ENCODE measurements at places on chromosomes 12 and 14.
A peak's percentile ranks its signal among the peaks of the same experiment; 100 is the strongest.

GRCh38 chr12:2537868-2538541, 256.8 kb upstream of the FKBP4 start:
- DNase-seq, result no peak

DNA sequence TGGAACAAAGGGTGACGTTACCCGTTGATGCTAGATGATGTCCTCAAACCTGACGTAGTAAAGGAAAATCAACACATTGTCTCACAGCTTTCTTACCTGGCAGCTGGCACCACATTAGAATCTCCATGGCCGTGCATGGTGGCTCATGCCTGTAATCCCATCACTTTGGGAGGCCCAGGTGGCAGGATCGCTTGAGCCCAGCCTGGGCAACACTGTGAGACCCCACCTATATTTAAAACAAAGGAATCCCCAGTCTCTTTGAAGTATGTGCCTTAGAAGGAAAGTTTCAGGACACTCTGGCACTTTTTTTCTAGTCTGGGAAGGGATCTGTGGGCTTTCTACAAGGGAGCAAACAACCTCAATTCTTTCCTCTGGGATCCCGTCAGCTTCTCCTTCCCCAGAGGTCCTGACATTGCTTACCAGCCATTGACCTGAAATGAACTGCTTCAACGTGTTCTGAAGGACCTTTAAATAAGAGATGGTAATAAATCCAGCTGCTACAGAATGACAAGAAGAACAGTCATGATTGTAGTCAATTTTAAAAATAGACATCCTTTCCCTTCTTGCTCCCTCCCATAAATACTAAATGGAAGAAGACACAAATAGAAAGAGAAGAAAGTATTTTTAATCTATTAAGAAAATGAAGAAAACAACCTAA, 33.7 kb upstream of the TTC7B start:
- no peak for DNase-seq

DNA sequence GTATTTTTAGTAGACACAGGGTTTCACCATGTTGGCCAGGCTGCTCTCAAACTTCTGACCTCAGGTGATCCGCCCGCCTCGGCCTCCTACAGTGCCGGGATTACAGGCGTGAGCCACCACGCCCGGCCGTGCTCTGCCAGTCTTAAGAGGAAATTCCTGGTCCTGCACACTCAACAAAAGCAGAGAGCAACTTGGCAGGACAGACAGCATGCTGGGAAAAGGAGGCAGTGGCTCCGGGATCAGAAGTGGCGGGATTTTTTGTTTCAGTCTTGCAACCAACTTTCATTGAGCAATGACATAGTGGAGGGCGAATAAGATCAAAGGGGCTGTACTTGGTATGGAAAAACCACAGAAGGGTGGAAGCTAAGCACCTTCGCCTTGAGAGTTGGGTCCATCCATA, 2.1 kb downstream of the CKAP4 start:
- DNase-seq, result peak; percentile 84

DNA sequence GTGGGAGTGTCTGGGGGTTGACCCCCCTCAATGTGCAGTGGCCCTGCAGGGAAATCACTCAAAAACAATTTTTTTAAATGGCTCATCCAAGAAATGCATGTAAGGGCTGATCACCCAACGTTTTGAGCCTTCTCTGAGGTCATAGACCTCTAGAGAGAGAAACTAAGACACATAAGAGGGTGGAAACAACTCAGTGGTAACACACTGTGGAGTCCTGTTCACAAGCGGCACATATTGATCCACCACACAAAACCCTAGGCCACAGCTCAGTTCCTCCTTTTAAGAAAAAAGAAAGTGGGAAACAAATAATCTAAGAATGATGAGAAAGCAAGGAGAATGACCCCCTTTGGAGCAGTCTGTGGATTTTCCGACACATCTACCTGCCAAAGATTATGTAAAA, 83.0 kb upstream of the METAP2 start:
- DNase-seq, result no peak

DNA sequence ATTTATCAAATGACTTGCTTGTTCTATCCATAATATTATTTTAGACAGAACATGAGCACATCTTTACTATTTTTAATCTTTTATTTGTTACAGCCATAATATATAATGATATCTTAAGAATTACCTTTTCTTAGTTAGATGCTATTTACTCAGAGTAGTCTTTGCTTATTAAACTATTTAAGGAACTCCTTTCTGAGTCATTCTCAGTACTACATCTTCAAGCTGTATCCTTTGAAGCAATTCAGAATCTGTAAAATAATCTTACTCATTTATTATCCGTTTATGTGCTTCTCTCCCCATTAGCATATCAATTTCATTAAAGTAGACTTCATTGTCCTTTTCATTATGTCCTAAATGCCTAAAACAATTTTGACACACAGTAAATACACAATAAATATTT, 240.4 kb upstream of the FAR2 start:
- no peak for DNase-seq

- DNase-seq, result no peak
Measured at GRCh38 chr12:122238861-122239260, 13.0 kb upstream of the DIABLO start.

DNA sequence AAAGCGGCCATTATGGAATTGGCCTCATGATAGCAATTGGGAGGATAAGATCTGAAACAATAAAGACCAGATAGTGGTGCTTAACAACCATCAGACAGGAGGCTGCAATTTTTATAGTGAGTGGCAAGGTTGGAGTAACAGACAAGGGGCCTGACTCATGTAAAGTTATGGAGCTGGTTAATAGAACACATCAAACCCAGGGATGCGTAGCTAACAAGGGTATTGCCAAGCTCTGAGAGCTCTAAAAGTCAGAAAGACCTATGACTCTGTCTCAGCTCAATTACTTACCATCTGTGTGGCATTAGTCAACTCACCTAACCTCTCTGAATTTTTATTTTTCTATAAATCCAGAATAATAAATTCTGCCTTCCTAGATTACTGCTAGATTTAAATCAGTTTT, 1731.5 kb upstream of the FLRT2 start:
- no peak for DNase-seq

GRCh38 chr14:51872396-51872795, 12.0 kb downstream of the GNG2 start:
- no peak for DNase-seq

GRCh38 chr12:79737875-79738718, 47.3 kb upstream of the PAWR start:
- peak; percentile 59 for DNase-seq

- DNase-seq, result no peak
Measured at GRCh38 chr14:45242706-45243105, 10.3 kb downstream of the MIS18BP1 start.

GRCh38 chr14:61254808-61255526, 26.2 kb downstream of the TMEM30B start:
- DNase-seq, result no peak

- peak; percentile 73 for DNase-seq
Measured at GRCh38 chr12:4824380-4824779, 85.3 kb upstream of the KCNA1 start.

DNA sequence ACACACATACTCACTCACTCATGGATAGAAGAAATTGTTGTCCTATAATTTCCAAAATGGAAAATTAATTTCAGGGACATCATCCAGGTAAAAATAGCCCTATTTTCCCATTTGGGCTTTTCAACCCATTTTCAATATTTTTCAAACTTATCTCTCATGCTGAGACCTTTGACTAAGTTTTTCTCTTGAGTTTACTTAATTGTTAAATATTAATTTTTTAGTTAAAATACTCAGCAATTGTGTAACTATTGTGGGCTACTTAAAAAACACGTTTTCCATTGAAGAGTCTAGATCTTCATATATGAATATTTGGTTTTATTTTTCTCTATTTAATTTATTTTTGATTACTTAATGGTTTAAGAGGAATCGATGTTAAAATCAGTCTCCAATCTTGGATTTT, 14.2 kb upstream of the TAS2R43 start:
- no peak for DNase-seq

DNA sequence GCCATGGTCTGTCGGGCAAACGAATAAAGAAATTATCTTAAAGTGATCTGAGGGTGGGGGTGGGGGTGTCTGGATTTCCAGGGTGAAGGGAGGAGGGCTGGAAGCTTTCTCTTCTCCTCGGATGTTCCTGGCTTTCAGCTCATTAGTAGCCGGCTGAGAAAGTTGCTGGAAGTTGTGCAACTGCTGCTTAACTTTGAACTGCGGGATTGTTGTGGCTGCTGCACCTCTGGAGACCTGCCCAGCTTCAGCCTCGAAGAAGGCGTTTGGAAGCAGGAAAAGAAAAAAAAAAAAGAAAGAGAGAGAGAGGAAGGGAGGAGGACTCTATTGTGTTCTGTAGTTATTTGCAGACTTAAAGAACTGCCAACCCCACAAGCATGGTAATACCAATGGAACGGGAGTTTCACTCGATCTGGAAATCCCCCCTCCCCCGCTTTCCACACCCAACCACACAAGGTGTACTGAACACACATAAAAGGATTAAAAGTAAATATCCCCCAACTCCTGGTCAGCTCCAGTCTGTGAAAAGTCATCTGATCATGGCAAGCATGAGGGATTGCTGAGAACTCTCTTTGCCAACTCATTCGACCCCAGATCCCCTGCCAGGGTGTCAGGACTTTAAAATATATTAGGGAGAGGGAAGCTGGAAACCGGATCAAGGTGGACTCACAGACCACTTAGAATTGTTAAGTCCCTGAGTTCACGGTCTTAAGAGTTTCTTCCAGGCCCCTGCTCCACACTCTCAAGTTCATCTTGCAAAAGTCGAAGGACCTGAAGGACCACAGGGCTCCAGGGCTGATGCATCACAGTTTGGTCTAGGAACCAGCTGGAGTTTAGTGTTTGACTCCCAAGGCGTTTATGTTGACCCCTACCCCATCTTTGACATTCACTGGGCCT, at the start of gene RASSF9:
RASSF9 (minus strand) TSS at position 213 of the 894 bp plus-strand sequence; CDS start at position 5, 208 bp downstream.
- peak; percentile 94 for DNase-seq

DNA sequence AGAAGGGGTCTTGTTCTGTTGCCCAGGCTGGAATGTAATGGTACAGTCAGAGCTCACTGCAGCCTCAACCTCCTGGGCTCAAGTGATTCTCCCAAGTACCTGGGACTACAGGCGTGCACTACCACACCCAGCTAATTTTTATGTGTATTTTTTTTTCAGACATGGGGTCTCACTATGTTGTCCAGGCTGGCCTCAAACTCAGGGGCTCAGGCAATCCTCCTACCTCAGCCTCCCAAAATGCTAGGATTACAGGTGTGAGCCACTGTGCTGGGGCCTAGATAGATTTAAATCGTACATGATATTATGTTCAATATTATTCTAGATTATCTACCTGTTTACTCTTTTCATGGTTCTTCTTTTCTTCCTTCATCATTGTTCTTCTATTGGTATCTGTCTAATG, 61.5 kb downstream of the IFT81 start:
- no peak for DNase-seq

DNA sequence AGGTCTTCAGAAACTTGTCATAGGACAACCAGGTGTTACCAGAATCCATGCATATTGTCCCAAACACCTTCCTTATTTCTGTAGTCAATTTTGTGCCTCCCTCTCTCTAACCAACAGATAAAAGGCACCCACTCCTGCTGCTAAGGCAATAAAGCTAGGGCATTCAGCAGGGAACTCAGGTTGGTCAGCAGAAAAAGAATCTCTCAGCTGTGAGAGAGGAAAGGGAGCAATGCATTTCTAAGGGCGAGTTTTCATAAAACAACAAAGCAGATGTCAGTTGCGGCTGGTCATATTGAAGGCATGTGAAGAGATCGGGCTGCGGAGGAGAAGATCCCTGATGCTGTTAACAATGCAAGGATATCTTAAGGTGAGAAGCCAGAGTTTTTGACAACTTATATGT, 7.4 kb upstream of the POU6F1 start:
- DNase-seq, result no peak

GRCh38 chr12:115383668-115384067, 699.7 kb upstream of the TBX3 start:
- peak; percentile 34 for DNase-seq

DNA sequence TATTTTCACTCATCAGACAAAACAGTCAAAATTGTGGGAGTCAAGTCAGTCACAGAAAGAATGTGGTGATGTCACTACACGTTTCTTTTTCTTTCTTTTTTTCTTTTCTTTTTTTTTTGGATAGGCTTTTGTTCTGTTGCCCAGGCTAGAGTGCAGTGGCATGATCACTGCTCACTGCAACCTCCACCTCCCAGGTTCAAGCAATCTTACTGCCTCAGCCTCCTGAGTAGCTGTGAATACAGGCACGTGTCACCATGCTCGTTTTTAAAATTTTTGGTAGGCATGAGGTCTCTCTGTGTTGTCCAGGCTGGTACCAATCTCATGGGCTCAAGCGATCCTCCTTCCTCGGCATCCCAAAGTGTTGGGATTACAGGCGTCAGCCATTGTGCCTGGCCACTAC, 2.3 kb downstream of the CLECL1 start:
- DNase-seq, result no peak

DNA sequence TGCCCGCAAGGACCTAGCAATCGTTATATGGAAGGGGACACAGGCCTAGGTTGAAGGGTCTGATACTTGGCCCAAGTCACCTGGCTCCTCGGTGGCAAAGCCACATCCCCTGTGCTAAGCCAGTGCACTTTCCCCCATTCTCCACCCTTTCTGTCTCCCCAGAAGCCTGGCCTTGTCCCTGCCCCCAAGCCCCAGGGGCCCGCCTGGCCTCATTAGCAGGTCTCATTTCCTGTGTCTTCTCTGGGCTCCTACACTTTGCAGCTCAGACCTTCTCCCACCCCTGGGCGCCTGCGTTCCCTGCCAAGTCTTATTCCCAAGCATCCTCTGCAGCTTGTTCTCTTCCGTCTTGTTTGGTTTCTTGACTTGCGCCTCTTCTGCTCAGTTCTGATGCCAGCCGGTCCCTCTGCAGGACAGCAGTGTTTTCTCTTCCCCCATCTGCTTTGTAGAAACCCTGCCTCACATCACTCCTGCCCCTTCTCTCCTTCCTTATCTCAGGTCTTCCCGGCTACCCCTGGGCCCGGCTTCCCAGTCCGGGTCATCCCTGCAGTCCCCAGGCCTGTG, 66.7 kb downstream of the SLC24A4 start:
- DNase-seq, result no peak

- DNase-seq, result no peak
Measured at GRCh38 chr14:104817930-104818713, 17.2 kb downstream of the ZBTB42 start.

- DNase-seq, result no peak
Measured at GRCh38 chr14:54000341-54000811, 43.8 kb upstream of the BMP4 start.

- DNase-seq, result no peak
Measured at GRCh38 chr12:51871126-51871525, 16.8 kb upstream of the ANKRD33 start.

- DNase-seq, result no peak
Measured at GRCh38 chr12:118145113-118145797, 9.3 kb downstream of the PEBP1 start.

- DNase-seq, result peak; percentile 46
Measured at GRCh38 chr12:116370886-116371580, 93.5 kb upstream of the MED13L start.
